CD4-positive, alpha-beta T cell (primary cell): ENCODE measurements at places on chromosomes 1 and 21.

DNA sequence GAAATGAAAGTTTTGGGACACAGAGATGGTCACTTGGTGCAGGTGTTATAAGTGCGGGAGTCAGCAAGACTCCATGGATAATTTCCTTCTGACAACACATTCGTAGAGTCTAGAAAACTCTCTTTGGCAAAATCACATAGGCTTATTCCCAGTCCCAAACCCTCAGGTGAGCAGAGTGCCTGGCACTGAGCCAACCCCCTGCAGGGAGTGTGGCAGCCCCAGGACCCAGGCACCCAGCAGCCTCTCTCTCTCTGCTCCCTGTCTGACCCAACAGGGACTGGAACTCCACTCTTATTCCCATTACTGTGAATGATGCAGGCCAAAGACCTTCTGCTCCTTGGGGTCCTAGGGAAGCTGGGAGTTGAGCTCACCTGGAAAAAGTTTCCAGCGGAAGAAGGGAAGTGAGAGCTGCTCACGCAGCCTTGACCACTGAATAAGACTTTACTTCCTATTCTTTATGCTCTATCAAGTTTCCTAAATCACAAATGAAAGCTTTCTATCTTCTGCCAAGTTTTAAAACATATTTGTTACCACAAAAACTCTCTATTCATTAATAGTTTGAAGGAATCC lies 132.6 kb upstream of the ETV3 start:
- no peak for DNase-seq

DNA sequence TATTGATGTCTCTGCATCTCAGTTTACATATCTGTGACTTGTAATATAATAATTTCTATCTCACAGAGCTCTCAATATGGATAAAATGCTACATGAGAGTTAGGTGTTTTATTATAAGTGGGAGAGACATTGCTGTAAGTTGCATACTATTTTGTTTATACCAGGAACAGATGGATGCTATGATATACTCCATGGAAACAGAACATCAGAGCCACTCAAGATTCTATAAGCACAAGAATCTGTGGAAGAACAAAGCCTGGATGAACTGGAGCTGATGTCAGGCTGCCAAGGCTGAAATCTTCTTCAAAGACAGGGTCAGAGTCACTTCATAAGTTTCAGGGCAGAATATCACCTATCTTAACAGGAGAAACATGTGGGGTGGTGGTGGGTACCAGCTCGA lies 30.2 kb downstream of the DUSP10 start:
- no peak for DNase-seq

DNA sequence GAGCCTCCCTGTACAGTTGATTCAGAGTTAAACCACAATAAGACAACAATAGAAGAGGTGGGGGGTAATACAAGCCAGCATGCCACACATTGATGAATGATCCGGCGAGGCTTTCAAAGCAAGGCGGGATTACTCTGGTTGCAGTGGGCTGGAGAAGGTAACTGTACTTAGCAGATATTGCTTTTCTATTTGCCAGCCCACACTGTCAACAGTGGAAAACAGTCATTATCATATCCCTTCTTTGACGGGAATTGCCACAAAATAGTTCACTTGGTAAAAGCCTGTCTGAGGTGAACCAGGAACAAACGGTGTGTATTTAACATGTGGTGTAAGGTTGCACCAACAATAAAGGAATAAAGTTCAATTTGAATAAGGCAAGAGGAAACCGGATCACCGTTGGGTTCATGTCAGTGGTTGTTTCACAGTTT lies 5.8 kb upstream of the KCNJ15 start:
- DNase-seq = no peak

- peak; percentile 32 for DNase-seq
These were observed 44.0 kb downstream of the TRIM62 start for GRCh38 chr1:33137800-33138199.

DNA sequence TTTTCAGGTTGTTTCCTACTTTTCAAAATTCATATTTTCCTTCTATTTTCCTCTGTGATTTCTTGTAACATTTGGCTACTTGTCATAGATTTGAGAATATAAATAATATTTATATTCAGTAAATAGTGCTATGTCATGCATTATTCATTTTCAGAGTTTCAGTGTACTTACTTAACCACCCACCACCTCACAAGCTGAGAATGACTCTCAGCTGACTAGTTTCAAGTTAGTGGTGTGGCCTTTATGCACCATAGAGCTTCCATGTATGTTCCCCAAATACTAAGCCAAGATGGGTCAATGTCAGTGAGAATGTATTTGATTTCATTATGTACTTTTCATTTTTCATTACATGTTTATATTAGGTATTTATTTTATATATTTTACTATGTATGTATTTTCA lies 56.9 kb upstream of the RGS1 start:
- DNase-seq = no peak

DNA sequence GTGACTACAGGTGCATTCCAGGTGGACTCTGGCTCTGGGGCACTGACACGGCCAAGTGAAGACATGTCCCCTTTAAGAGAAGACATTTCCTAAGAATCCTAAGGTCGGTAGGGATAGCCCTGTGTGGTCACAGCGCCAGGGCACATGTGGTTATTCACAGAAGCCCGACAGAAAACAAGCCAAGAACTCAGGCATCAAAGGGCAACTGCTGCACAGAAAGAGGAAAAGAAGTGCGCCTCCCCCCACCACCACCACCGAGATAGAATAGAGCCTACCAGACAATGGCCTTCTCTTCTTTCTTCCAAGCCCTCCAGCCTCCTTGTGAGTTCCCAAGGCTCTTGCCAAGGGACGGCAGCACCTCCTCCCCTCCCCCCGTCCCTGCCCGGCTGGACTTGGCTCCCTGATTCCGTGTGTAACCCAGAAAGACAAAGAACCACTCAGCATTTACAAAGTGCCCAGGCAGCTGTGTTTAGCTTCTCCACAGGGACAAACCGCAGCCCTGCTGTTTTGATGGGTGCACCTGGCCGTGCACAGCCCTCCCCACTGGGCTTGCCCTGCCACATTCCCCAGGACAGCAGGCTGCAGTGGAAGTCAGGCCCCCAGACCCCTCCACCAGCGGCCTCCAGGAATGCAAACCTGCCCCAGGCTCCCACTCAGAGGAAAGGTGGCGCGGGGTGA lies 30.2 kb downstream of the TMPRSS2 start:
- no peak for DNase-seq

DNA sequence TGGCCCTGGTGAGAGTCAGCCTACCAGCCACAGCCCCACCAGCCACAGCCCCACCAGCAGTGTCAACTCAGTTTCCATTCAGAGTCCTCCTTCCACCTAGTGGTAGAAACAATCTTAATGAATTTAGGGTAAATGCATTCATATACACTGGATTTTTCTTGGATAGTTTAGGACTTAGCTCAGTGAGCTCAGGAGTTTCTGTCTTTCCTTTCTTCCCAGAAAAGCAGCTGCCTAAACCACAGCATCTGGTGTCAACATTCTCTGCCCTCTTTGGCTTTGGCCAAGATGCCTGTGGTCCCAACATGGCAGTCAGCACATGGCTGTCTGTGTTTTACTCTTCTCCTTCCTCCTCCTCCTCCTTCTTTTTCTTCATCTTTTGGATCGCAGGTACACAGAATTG lies 94.0 kb downstream of the CLIC6 start:
- no peak for DNase-seq

DNA sequence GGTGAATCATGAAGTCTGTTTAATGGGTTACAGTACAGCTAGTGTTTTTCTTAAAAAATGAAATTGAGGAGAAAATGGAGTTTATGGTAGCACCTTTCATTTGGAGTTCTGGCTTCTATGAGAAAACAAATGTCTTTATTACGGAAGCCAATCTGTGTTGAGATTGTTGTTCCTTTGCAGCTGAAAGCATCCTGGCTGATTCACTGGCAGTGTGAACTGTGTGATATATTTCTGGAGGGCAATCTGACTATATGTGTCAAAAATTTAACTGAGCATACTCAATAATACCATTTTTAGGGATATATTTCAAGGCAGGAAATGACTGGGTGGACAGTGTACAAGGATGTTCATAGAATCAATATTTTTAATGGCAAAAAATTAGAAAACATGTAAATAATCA lies 46.6 kb upstream of the LYST start:
- no peak for DNase-seq

GRCh38 chr1:203644661-203645510 lies 18.3 kb downstream of the ATP2B4 start:
- DNase-seq = no peak
